ENCODE measurements at places on chromosomes 5 and 9.

- DNase-seq = peak; percentile 74
Measured at GRCh38 chr5:128228521-128228920, 145.0 kb downstream of the SLC12A2 start.

- DNase-seq = no peak
Measured at GRCh38 chr5:3948838-3949237, 353.2 kb downstream of the IRX1 start.

DNA sequence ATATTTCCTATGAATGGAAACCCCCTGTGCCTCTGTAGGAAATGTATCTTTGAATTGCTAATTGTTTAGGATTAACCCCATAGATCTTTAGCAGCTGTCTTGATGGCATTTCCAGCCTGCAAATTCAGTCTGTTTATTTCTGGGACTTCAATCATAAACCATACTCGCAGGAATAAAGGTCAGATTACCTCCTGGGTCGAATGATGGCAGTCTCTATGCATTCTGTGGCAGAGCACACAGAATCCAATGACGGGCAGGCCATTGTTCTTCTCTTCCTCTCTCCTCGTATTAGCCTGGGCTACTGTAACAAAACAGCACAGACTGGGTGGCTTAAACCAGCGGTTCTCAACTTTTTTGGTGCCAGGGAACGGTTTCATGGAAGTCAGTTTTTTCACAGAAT lies 199.9 kb downstream of the PCSK5 start:
- DNase-seq = peak; percentile 26

- DNase-seq = peak; percentile 20
Measured at GRCh38 chr9:85276741-85277140, 465.0 kb downstream of the AGTPBP1 start.

DNA sequence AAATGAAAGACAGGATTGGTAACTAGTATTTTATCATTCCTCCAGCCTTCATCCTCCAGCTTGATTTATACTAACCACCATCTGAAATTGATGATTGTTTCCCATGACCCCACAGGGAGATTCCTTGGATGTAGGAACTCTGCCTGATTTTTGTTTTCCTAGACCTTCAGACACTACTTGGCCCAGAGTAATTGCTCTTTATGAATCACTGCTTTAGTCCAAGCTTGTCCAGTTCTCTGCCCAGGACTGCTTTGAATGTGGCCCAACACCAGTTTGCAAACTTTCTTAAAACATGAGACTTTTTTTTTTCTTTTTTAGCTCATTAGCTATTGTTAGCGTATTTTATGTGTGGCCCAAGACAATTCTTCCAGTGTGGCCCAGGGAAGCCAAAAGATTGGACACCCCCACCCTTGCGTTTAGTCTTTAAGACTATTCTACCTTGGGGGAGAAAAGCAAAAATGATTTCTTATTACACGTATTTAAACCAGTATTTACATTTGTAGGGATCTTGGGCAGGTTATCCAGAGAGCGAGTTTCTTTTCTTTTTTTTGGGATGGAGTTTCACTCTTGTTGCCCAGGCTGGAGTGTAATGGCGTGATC lies 18.4 kb downstream of the BASP1 start:
- DNase-seq = no peak

- DNase-seq = peak; percentile 41
Measured at GRCh38 chr5:15798006-15798405, 298.0 kb downstream of the FBXL7 start.

- DNase-seq = peak; percentile 40
Measured at GRCh38 chr5:67437905-67438845, 241.6 kb upstream of the CD180 start.

GRCh38 chr9:93222890-93223259 lies 38.9 kb downstream of the WNK2 start:
- DNase-seq = no peak

- DNase-seq = no peak
Measured at GRCh38 chr5:83563631-83564030, 92.1 kb downstream of the VCAN start.

DNA sequence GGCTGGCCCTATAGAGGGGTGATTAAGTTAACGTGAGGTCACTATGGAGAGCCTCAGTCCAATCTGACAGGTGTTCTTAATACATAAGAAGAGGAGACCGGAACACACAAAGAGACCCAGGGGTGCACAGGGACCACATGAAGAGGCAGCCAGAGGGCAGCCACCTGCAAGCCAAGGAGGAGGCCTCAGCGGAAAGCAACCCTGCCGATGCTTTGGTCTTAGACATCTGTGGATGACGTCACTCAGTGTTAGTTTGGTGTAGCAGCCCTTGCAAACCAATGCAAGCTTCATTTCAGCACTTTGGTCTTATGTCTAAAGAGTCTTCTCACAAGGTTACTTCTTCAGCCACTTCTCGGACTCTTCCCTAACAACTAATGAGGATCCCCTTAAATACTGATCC lies 47.6 kb upstream of the GRHPR start:
- DNase-seq = no peak

DNA sequence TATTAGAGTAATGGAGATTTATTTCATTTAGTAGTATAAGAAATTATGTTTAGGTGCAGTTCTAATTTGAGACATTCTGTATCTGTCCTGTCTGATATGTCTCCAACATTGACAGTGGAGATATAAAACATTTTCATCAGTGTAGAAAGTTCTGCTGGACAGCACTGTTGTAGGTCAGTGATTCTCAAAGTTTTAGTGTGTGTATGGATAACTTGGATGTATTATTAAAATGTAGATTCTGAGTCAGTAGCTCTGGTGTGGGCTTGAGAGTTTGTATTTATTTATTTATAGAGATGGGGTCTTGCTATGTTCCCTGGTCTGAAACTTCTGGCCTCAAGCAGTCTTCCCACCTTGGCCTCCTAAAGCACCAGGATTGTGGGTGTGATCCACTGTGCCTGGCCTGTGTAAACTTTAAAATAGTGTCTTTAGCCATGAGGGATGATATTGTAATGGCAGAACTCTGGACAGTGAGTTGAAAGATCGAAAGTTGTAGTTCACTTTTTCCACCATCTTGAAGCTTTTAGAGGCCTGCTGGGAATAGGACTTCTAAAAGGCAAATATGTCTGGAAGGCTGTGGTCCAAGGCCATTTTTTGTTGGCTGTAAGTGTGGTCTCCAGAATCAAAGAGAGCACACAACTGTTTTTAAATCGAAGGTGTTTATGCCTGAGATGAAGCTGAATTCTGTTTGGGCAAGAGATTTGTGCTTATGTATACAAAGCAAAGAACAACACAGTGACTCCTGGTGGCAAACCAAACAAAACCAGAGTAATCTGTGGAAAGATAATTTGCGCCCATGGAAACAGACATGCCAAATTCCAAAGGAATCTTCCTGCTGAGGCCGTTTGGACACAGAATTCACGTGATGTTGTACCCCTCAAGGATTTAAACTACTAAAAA lies 12.4 kb downstream of the UBAP1 start:
- DNase-seq = peak; percentile 52

- DNase-seq = no peak
Measured at GRCh38 chr5:17180330-17180843, 37.0 kb upstream of the BASP1 start.

DNA sequence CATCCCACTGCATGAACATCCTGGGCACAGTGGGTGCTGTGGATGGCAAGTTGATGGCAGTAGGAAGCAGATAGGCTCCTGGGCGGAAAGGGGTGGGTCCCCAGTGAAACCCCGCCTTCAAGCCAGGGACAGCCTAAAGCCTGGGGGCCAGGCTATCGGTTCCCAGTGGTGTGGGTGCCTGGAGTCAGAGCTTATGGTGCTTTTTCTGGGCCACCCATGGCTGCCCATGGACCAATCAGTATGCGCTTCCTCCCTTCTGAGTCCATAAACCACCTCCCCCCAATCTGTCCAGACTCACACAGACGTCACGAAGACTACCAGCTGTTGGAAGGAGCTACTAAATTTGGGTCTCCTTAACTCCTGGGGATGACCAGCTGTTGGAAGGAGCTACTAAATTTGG lies 17.5 kb upstream of the ECPAS start:
- peak; percentile 51 for DNase-seq

GRCh38 chr9:116409638-116410037 lies 256.0 kb downstream of the PAPPA start:
- DNase-seq = no peak

DNA sequence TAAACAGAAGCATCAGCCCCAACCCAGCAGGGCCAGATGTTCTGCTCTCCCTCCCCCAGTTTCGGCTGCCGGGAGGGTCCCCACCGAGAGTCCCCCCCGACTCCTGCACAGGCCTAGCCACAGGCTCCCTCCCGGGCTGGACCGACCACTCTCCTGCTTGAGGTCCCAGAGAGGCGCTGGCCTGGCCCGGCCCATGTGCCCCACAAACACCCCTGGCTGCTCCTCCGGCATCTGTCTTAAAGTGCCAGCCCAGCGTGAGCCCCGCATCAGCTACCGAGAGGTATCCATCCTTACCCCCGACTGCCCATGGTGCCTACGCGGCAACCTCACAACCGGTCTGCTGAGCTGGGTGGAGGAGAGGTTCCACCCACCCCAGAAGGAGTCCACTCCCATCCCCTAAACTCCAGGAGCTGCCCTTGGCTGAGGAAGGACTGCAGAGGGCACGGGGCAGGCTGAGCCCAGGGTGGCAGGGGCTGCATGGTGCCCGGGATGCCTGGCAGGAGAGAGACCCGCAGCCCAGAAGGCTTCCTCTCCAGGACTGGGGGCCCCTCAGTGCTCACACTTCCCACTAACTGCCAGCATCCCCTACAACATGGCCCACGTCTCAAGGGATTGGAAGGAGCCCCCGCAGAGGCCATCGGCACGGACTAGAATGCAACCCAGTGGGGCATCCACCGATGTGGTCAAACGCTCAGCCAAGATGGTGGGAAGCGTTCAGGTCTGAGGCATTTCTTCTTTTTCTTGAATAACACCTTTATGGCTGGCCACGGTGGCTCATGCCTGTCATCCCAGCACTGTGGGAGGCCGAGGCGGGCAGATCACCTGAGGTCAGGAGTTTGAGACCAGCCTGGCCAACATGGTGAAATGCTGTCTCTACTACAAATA lies 15.6 kb upstream of the EGFL7 start:
- no peak for DNase-seq

GRCh38 chr5:76601470-76601869 lies 21.7 kb downstream of the F2RL2 start:
- DNase-seq = peak; percentile 77

GRCh38 chr9:134890155-134890495 lies 9.5 kb downstream of the FCN2 start:
- no peak for DNase-seq

DNA sequence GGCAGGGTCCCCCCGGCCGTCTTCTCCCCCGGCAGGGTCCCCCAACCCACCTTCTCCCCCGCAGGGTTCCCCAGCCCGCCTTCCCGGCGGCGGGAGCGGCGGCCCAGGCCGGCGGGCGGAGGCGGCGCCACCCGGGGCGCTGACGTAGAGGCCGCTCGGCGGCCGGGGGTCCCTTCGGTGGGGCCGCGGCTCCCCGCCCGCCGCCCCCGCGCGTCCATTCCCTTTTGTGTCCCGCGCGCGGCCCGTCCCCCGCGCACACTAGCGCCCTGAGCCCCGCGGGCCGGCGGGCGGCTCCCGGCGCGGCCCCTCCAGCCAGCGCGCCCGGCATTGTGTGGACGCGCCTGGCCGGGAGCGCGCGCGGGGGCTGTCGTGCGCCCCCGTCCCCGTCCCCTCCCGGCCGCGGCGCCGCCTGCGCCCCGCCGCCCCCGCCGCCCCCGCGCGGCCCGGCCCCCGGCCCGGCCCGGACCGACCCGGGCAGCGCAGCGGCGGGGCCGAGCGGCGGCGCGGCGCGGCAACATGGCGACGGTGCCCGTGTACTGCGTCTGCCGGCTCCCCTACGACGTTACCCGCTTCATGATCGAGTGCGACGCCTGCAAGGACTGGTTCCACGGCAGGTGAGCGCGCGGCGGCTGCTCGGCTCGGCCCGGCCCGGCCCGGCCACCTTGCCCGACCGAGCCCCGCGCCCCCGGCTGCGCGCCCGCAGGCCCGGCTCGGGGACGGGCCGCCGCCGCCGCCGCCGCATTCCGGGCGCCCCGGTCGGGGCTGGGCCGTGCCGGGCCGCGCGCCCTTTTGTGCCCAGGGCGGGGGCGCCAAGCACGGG lies at the start of gene PHF2:
PHF2 (plus strand) TSS at position 327 of the 820 bp plus-strand sequence; CDS start at position 517, 190 bp downstream.
- DNase-seq = peak; percentile 47

DNA sequence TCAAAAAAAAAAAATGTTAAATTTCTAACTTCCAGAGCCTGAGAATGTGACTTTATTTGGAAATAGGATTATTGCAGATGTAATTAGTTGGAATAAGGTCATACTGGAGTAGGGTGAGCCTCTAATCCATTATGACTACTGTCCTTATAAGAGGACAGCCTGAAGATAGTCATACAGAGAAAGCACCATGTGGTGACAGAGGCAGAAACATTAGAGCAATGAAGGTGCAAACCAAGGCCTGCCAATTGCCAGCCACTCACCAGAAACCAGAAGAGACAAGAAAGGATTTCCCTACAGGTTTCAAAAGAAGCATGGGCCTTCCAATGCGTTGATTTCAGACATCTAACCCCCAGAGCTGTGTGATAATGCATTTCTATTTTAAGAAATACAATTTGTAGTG lies 659.2 kb upstream of the CHD1 start:
- no peak for DNase-seq

DNA sequence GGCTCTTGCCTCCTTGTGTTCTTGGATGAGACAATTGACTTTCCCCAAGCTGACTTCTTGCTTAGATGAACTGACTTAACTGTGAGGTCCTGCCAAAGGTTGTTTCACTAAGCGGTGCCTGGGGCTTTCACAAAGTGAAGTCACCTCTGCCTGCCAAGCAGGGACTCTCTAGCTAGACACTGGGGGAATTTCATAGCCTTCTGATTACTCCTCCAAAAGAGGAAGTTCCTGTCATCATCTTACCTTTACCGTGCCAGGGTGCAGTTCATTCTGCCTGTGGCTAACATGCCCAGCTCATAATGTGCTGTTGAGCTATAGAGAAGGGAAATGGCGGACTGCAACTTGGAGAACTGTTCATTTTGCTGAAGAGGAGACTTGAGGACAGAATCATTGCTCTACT lies 472.0 kb upstream of the WWC1 start:
- no peak for DNase-seq

- DNase-seq = no peak
Measured at GRCh38 chr5:9537223-9538141, 8.4 kb downstream of the SEMA5A start.

- DNase-seq = no peak
Measured at GRCh38 chr9:27407491-27407890, 110.5 kb upstream of the EQTN start.

DNA sequence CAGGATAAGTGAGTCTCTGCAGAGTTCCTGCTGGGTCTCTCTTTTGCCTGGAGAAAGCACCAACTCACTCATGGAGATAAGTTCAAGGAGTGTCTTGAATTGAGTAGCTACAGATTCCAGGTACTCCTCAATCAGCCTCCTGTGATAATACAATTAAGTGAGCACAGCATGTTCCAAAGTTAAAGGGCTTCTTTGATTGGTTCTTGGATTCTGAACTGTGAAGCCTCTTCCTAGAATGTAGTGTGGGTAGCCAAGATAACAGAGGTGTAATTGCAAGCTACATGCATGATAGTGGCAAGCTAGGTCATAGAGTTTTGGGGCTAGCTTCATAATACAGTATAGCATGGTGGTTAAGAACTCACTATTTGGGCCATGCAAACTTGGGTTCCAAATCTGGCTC lies 23.2 kb upstream of the CARNMT1 start:
- no peak for DNase-seq

- no peak for DNase-seq
Measured at GRCh38 chr9:34197756-34198711, 19.2 kb downstream of the UBAP1 start.

- DNase-seq = no peak
Measured at GRCh38 chr5:72152545-72152944, 45.3 kb downstream of the MAP1B start.

GRCh38 chr5:152511531-152512132 lies 106.6 kb upstream of the NMUR2 start:
- DNase-seq = no peak

Measured in tongue (tissue), 3 donors.